ENCODE measurements at places on chromosomes 1 and 21.

- DNase-seq = no peak
These were observed 36.5 kb upstream of the ADAMTS1 start for GRCh38 chr21:26881504-26882228.

DNA sequence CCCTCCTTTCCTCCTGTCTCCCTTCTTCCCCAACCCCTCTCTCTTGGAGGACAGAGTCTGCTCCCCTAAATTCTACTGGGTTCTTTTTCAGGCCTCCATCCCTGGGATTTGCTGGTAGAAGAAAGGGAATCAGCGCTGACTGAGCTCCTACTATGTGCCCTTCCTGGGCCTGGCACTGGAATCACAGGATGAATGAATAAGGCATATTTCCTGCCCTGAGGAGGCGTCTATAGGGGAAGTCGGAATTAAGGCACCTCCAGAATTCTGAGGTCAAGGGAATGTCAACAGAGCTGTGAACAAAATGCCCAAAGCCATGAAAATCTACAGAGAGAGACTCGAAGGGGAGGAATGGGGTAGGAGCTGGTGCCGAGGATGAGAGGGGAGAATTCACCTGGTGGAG, 17.4 kb upstream of the BTG2 start:
- DNase-seq = no peak

GRCh38 chr1:46187106-46187869, 10.9 kb downstream of the POMGNT1 start:
- DNase-seq = no peak

- no peak for DNase-seq
These were observed 42.5 kb downstream of the ERI3 start for GRCh38 chr1:44312399-44313196.

DNA sequence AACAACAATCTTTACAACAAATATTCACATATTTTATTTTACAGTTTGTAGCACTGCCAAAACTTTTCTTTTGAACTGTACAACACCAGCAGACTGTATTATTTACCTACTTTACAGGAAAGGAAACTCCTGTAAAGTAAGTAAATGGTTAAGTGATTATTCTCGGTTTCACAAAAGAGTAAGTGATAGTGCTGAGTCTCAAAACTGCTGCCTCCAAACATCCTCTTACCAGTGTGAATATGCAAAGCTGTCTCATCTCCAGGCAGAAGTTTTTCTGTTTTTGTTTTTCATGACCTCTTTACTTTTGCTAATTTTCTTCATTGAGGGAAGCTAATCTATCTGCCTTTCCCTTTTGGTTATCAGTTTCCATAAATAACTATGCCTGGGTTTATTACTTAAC, 286.7 kb downstream of the SRGAP2C start:
- no peak for DNase-seq

Measured in activated effector memory CD4-positive, alpha-beta T cell treated with Interleukin-2 at 50 U/mL for 16 hours (primary cell).